ENCODE measurements at places on chromosomes 5 and 9. TPM values are rescaled to one million over a fixed set of nuclear protein-coding genes. Genes with fewer than 3 reads are reported as not detected.

The LECT2 gene
- total RNA-seq = not detected

The ERAP2 gene
- 12.7 TPM for total RNA-seq

The KIF12 gene
- 5.3 TPM for total RNA-seq

The PCDHB11 gene
- 0.58 TPM for total RNA-seq

The STK32A gene
- total RNA-seq = not detected

The CNTNAP3B gene
- total RNA-seq = 51.5 TPM

The MAMDC2 gene
- total RNA-seq = 16.0 TPM

The EDIL3 gene
- total RNA-seq = 29.7 TPM
